ENCODE measurements at places on chromosomes 13 and 19. TPM values are rescaled to one million over a fixed set of nuclear protein-coding genes. Genes with fewer than 3 reads are reported as not detected.

C1QTNF9 gene
- total RNA-seq, result not detected

TNFSF13B gene
- 0.66 TPM for total RNA-seq

LRRC8E gene
- 2.0 TPM for total RNA-seq

SIGLECL1 gene
- total RNA-seq, result not detected

TMEM38A gene
- 3.0 TPM for total RNA-seq

NXNL1 gene
- not detected for total RNA-seq

LILRA6 gene
- not detected for total RNA-seq

WASF3 gene
- 16.2 TPM for total RNA-seq

NOTCH3 gene
- 1.1 TPM for total RNA-seq

CBARP gene
- total RNA-seq, result 2.2 TPM

SIGLEC8 gene
- not detected for total RNA-seq

ALOX5AP gene
- total RNA-seq, result not detected

CYP2A6 gene
- total RNA-seq, result not detected

GIPR gene
- total RNA-seq, result not detected

SYCN gene
- total RNA-seq, result not detected

NLRP9 gene
- not detected for total RNA-seq

CCDC70 gene
- not detected for total RNA-seq

ARHGAP33 gene
- 2.6 TPM for total RNA-seq

Data from pulmonary artery endothelial cell (primary cell).